ENCODE measurements at places on chromosomes 11 and 22. TPM values are rescaled to one million over a fixed set of nuclear protein-coding genes. Genes with fewer than 3 reads are reported as not detected.

DNA sequence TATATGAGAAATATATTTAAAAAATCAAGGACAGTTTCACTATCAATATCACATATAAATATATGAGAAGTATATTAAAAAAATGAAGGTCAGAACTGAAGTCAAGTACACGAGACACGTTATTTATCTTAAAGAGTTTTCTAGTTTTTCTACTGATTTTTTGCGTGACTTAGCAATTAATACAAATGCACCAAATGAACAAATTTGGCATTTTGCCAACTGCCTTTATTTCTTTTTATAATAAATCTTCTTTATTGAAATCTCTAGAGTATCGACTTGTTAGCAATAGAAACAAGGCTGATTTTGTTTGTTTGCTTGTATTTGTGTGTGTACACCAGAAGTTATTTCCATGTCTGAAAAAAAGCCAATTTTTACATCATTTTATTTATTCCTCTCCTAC is 1684.7 kb upstream of the RAG2 start:
- DNase-seq: no peak

Gene DHCR7
- total RNA-seq: 21.3 TPM

Gene C11orf42
- not detected for total RNA-seq

DNA sequence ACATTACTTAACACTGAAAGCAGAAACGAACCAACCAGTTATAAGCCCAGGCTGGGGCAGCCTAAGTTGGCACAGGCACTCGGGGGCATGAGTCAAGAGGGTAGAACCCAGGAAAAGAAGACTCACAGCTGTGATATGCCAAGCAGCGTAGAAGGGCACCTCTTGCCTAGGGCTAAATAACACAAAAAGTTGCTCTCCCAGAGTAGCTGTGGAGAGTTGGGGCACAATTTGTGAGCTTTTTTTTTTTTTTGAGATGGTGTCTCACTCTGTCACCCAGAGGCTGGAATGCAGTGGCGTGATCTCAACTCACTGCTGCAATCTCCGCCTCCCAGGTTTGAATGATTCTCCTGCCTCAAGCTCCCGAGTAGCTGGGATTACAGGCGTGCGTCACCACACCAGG is 8.8 kb downstream of the CLMP start:
- DNase-seq: no peak

DNA sequence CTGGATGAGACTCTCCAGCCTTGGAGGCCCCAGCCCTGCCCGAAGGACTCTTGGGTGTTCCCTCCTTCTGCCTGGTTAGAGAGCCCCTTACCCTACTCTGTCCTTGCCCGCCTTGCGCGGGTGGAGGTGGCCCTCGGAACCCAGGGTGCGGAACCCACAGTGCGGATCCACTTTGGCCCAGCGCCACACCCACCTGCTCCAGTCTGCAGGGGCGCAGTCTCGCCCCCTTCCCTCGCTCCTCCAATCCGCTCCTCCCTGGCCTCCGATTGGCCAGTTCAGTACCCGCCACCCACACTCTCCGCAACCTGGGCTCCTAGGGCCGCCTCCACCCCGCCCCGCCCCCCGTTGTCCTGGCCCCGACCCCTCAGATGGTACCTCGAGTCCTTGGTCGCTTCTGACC is 2.4 kb downstream of the CAPN1 start:
- DNase-seq: no peak

- DNase-seq: peak; percentile 94
These were observed 1.6 kb downstream of the PIM3 start for GRCh38 chr22:49962012-49962750.

- DNase-seq: no peak
These were observed 69.4 kb upstream of the API5 start for GRCh38 chr11:43242401-43242800.

Gene EFCAB6
- 2.5 TPM for total RNA-seq

Gene SMTN
- 63.6 TPM for total RNA-seq

DNA sequence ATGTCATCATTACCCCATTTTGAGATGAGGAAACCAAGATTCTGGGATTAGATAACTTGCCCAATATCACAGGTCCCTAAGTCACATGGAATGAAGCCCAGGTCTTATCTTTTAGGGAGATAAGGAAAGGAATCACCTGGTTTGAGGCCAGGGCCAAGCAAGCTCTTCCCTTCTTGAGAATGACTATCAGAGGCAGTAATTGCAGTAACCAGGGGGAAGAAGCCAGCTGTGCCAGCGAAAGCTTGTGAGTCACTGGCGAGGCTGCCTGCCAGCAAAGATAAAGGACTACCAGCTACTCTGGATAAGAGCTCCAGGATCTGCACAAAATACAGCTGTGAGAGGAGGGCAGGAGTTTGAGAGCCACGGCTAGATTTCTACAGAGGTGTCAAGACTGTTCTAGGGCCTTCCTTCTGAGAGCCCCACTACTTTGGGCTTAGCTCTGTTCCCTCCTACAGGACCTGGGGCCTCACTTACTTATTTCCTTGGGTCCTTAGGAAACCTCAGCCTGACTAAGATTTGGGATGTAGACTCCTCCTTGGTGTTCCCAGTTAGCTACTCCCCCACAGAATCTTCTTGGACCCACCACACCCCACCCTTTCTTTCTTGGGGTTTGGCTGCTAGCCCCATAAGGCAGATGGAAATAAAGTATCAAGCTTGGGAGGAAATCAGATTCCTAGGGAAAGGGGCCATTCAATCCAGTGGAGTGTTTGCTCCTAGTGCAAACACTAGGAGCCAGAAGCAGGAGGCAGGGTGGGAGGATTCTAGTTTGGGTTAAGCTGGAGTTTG is 9.7 kb upstream of the CCKBR start:
- no peak for DNase-seq

DNA sequence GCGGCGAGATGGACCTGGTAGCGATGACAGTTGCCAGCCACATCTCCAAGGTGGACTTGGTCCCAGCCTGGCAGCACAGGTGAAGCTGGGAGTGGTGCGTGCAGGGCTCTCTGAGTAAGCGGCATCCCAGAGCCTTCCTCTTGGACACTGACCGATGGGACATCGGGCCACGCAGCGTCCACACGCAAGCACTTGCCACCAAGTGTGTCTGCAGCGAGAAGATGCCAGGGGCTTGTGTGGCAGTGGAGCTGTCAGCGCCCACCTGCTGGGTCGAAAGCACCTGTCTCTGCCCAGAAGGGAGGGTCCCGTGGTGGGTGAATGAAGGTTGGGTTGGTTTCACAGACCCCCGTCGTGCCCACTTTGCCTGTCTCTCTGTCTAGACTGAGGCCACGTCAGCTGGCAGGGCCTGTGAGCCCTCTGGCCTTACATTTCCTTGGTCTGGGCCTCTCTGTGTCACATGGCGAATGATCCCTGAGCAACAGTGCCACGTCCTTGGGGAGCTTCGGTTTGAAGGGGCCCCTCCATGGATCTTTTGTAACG is 50.8 kb upstream of the SMIM38 start:
- no peak for DNase-seq

DNA sequence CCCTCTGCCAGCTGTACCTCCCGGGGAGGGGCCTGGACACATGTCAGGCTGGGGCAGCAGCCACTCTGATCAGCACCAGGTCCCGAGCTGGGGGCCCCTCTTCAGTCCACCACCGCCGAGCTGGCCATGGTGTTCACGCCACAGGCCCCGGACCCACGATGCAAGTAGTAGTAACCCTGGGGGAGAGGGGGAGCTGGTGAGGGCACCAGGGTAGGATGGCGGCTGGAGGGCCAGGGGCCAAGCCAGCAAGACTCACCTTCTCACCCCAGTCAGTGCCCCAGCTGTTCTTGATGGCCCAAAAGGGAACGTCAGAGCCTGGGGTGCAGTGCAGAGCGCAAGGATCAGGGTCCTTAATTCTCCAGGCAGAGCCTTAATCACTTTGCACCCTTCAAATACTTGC is 4.6 kb downstream of the CTSF start:
- peak; percentile 71 for DNase-seq

DNA sequence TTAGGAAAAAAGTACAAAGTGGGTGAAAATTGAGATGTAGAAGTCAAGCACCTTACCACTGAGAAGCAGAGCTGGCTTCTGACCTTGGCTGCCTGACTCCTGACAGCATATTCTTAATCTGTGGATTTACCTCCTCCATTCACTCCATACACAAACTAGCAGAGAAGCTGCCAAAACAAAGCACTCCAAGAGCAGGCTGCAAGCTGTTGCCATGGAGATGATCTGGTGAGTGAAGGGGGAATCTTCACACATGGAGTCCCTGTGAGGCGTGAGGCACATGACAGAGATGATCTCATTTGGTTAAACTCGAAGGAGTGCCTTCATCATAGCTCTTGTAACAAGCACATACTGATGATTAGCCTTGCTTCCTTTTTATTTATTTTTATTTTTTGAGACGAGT is 16.1 kb downstream of the COMMD9 start:
- no peak for DNase-seq

- DNase-seq: no peak
These were observed 31.8 kb downstream of the CAPN1 start for GRCh38 chr11:65213322-65214211.

Gene LYVE1
- total RNA-seq: 46.8 TPM

- no peak for DNase-seq
These were observed 345.8 kb downstream of the BRD1 start for GRCh38 chr22:49481659-49482399.

Gene OR9G4
- not detected for total RNA-seq

DNA sequence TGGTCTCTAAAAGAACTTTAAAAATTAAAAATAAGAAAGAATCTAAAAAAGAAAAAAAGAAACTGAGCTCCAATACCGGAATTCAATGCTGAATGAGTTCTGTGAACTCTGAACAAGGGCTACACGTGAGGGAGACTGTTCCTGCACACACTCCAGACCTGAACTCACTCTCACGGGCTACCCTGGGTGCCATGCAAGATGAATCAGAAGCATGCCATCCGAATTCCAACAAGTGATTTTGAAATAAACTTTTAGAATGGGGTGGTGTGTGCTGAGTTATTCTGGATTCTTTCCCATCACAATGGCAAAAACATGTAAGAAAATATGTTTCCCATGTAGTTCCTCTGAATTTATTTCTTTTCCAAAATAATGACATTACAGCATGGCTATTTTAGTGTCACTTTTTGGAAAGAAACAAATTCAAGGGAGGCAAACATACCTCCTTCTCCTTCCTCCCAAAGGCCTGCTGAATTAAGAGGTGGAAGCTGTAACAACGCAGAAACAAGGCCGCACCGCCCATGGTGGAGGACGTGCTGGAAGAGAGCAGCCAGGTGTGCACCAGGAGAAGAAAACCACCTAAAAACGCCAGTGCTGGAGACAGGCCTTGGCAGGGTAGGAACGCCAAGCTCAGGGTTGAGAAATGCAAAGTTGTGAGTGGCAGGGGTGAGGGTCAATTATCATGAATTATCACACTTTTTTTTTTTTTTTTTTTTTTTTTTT is 63.2 kb upstream of the ARFGAP3 start:
- DNase-seq: no peak

GRCh38 chr11:21814169-21814568 is 378.7 kb upstream of the ANO5 start:
- DNase-seq: no peak

Gene MCAM
- total RNA-seq: 50.8 TPM

DNA sequence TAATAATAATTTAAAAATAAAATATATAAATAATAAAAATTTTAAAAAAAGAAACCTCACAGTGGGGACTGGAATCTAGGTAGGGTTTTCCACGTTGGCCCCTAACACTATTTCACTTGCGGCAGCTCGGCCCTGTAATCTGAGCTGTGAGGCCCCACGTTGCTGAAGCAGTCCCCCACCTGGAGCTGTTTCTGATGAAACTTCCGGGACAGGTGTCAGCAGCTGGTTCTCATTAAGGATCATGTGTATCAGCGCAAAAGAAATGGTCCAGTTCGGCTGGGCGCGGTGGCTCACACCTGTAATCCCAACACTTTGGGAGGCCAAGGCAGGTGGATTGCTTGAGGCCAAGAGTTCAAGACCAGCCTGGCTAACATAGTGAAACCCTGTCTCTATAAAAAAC is 17.3 kb downstream of the RHOD start:
- no peak for DNase-seq

- no peak for DNase-seq
These were observed 38.3 kb downstream of the WT1 start for GRCh38 chr11:32396991-32397390.

Gene OR5B21
- total RNA-seq: not detected

Gene PRODH
- total RNA-seq: 47.2 TPM

DNA sequence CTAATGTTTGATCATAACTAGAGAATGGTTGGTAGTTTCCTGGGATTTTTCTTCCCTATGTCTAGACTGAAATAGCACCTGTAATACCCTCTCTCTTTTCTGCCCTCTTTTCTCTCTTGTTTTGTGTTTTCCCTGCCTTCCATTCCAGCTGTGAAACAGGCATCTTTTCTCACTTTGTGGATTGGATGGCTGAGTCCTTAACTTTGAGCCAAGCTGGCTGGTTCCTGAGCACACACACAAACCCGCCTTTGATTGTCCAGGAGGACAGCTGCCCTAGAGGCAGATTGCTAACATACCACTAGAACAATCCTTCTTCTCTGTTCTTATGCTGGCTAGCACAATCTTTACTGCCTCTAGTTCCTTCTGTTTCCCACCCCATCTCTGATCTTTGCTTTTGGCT is 17.7 kb downstream of the CTNND1 start:
- no peak for DNase-seq

DNA sequence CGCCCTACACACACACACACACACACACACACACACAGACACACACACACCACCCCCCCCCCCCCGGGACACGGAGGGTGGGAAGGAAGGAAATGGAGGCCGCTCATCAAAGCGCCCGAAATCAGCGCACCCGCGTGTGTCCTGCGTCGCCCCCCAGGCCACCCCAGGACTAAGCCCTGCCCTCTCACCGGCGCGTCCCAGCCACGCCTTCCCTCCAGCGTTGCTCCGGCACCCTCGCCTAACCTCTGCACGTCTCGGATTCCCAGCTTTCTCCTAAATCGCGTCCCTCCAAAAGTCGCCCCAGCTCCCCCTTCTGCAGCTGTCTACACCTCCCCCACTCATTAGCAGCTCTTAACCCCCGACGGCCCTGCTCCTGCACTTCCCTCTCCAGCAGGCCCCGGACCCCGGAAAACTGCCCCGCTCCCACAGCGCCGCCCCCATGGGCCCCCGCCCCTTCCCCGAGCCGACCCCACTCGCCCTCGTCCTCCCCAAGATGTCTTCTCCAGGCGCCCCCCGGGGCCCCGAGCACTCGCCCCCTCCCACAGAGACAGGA is 557 bp downstream of the PACSIN2 start:
- peak; percentile 88 for DNase-seq

DNA sequence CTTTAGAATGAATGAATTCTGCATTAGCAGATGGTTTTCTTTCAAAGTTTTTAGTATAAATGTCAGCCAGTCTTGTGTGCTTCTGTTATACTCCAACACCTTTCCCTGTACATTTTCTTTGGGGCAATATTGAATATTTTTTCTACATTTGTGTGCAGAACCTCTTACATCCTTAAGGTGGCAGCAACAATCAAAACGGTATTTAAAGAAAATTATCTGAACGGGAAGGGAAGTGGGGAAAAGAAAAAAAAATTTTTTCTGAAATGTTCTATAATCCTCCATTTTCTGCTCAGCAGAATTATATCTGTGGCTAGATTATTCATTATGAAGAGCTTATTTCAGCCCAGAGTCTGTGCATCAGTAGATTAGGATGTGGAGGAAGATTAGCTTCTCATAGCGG is 347.3 kb upstream of the RAG2 start:
- no peak for DNase-seq

- no peak for DNase-seq
These were observed 47.7 kb upstream of the DKK3 start for GRCh38 chr11:12056119-12056518.
